HL-60 (cell line): ENCODE measurements at places on chromosomes 16 and 17.

DNA sequence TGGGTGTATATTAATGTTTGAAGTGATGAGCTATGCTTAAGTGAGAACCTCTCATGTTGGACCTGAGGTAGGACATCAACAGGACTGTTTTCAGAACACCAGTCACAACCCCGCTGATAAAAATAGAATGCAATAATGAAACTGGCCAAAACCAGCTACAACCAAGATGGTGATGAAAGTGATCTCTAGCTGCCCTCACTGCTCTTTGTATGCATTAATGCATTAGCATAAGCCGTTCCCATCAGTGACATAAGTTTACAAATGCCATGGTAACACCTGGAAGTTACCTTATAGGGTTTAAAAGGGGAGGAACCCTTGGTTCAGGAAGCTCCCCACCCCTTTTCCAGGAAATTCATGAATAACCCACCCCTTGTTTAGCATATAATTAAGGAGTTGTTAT is 672.5 kb upstream of the EEF2KMT start:
- no peak for DNase-seq

GRCh38 chr17:30950669-30951399 is 20.0 kb upstream of the RNF135 start:
- DNase-seq, result no peak

DNA sequence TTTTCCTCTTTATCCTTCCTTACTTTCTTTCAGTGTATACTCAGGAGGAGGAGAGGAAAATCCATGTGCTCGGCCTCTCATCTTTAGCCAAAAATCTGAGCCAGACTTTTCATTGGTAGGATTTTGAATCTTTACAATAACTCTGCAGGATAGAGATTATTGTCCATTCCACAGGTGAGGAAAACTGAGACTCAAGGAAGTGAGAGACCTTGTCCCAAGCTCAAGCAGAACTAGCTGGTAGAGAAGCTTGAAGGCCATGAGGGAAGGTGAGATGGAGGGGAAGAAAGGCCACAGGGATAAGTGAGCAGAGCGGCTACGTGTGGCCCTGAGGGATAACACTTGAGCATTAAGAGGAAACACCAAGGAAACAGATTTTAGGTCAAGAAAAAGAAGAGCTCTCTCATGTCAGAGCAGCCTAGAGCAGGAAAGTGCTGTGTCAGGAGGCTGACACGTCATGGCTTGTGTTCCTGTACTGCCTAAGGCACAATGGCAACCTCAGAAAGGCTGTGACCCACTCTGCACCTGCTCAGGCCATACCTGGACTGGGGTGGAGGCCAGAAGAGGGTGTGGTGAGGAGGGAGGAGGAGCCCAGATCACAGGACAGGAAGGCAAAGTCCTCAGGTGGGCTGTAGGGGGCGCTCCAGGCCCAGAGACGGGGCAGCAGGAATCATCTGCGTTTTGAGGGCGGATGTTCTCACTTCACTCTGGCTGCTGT is 11.9 kb downstream of the MT4 start:
- DNase-seq, result peak; percentile 48

DNA sequence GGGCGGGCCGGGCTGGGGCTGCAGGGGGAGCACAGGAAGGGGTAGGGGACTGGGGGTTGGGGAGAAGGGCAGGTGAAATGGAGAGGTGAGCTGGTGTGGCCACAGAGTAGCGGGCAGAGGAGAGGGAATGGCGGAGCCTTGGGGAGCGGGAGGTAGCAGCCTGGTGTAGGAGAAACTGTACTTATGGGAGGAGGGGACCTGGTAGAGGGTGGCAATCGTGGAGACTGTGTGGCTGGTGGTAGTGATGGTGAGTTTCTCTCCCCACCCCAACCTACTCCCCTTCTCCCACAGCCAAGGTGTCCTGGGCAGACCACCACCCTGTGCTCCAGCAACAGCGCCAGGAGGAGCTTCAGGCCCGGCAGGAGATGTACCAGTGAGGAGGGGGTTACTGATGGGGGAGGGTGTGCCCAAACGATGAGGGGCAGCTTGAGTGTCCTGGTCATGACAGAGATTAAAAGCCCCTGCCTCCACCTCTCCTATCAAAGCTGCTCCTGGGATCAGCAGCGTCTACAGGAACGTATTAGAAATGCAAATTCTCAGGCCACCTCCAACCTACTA is 831 bp downstream of the ALOX15B start:
- no peak for DNase-seq

- no peak for DNase-seq
Observed at GRCh38 chr16:22092143-22092933, at the start of gene VWA3A. TSS of gene VWA3A (plus strand) at chr16:22092541. CDS start at chr16:22092638, 97 bp downstream.

GRCh38 chr17:19391432-19391831 is 4.4 kb upstream of the MFAP4 start:
- no peak for DNase-seq

DNA sequence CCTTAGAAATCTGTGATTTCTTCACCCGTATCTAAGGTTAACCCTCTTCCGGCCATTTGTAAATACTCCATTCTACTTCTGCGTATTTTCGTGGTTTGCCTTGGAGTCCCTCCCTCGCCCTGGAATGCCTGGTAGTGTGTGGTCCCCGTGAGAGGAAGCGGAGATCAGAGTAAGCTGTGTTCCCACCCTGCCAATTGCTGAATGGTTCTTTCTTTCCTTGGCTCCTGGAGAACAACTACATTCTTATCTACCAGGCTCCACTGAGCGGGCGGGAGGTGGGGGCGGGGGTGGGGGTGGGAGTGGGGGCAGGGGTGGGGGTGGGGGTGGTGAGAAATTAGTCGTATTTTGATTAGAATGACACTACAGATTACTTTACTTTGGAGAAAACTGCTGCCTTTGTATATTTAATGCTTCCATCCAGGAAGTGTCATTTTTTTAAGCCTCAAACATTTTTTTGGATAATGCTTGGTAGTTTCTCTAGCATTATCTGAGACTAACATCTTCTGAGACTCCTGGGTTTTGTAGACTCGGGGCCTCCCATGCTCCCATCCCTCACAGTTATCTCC is 20.9 kb upstream of the FASN start:
- DNase-seq, result no peak

GRCh38 chr17:57260325-57261083 is 4.2 kb downstream of the MSI2 start:
- DNase-seq, result no peak

GRCh38 chr16:14301169-14302030 is 230.3 kb downstream of the MRTFB start:
- DNase-seq, result no peak

DNA sequence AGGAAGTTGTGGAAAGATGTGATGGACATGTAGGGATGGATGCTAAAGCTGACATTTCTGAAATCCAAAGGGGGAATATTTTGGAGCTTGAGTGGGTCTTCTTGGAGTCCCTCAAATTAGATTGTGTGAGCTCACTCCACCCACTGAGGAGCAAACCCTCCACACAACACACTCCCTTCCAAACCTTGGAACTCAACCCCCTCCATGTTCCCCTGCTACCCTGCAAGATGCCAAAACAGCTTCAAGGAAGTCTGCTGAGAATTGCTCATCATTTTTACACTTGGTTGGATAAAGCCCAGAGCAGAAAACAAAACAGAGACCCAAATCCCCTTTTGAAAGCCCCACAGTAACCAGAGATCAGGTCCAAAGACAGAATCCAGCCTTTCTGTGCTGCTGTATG is 103.3 kb upstream of the ERCC4 start:
- DNase-seq, result no peak

DNA sequence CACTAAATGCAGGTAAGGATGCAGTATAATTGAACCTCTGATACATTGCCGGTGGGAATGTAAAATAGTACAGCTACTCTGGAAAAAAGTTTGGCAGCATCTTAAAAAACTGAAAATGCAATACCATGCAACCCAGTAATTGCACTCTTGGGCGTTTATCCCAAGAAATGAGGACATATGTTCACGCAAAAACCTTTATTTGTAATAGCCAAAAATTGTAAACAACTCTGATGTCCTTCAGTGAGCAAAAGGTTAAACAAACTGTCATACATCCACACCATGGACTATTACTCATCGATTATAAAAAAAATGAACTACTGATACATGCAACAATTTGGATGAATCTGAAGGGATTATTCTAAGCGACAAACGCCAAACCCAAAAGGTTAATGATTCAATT is 16.9 kb downstream of the SYNRG start:
- no peak for DNase-seq
